ENCODE measurements at places on chromosomes 7 and 10.
A peak's percentile ranks its signal among the peaks of the same experiment; 100 is the strongest.

DNA sequence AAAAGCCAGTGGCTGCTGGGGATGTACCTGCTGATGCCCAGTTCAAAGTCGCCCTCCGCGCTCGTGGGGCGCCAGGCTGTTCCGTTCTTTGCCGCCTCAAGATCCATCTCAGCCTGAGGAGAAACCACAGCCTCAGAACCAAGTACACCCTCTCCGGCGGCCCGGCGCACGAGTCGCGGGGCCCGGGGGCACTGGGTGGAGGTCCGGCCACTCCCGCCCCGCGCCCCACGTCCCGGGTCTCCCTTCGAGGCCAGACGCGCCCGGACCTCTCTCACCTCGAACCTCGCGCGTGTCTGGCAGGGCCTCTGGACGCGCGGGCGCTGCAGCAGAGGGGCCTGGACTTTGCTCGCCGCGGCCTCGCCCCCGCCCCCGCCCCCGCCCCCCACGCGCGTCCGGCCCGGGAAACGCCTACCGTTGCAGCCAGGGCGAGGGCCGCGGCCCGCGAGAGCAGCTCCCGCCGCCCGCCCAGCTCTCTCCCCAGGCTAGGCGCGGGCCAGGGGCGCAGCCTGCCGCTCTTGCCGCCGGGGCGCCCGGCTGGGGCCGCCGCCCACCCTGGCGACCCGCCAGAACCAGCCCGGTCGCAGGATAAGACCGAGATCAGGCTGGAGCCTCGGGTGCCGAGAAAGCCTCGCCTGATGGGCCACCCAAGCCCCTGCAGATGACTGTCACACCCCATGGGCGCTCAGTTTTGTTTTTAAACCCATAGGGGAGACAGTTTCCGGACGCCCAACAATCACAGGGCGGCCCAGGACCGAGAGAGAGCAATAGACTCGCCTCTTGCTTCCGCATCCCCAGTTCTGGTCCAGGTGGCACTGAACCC lies at the start of gene ABCB4:
TSS of gene ABCB4 (minus strand) at position 322 of the 820 bp plus-strand sequence. CDS start at position 107, 215 bp downstream.
- DNase-seq, result peak; percentile 16

- DNase-seq, result no peak
Observed at GRCh38 chr10:12042409-12042796, 206 bp downstream of the UPF2 start.

GRCh38 chr10:62239994-62240393 lies 28.6 kb downstream of the RTKN2 start:
- no peak for DNase-seq

DNA sequence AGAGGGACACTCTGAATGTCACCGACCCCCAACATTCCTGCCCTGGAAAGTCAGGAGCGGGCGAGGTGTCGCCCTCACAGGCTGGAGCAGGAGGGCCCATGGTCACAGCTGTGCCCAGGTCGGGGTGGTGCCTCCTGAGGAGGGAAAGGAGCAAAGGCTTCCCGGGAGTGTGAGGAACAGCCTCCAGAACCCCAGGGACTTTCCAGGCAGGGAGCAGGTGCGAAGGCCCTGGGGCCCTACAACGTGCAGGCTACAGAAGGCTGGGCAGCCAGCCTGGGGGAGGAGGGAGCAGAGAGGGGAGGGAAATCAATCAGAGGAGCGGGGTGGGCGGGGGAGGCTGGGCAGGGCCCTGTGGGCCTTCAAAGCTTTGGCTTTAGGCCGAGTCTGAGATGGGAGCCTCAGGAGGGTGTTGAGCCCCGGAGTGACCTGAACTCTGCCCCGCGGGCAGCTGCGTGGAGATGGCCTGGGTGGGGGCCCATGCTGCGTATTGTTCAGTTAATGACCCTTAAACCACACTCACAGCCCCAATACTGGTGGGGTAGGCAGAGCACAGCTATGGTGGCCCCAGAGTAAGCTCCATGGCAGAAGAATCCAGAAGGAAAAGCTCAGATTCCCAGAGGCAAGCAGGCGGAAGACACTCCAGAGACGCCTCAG lies 44.2 kb upstream of the PPP2R2D start:
- DNase-seq, result no peak

All from testis (tissue), 5 donors.